Caki2 (cell line): ENCODE measurements at places on chromosomes 5 and 9.

DNA sequence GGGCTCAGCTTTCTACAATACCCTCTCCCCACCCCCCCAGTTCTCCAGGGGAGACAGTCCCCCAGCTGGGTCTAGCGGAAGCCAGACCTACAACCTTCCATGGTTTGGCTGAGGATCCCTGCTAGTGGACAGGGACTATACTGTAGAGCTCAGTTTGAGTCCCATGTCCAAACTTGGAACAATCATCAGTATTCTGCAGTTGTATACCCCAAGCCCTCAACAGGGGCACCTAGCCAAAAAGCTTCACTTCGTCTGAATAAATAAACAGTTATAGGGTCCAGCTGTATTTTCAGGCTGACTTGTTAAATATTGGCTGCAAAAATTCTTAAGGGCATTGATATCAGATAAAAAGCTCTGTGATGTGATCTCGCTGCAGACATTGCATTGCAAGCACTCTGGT is 15.4 kb upstream of the C9 start:
- DNase-seq = no peak

DNA sequence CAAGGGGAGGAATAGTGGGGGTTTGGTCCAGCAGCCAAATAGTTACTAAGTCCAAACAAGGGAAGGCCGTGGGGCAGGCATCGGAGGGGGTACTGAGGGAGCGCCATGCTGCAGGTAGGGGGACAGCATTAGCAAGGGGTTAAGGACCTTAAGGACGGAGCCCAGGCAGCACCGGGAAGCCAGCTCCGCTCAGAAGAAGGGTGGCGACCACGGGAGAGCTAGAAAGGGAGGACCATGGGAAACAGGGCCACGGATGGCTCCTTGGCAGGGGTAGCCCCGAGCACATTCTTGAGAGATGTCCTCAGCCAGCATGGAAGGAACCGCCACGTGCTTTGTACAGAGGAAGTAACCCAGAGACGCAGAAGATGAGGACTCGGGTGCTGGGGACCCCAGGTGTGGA is 76.2 kb upstream of the STXBP1 start:
- DNase-seq = no peak

GRCh38 chr9:127216888-127217217 is 47.7 kb upstream of the GARNL3 start:
- no peak for DNase-seq

DNA sequence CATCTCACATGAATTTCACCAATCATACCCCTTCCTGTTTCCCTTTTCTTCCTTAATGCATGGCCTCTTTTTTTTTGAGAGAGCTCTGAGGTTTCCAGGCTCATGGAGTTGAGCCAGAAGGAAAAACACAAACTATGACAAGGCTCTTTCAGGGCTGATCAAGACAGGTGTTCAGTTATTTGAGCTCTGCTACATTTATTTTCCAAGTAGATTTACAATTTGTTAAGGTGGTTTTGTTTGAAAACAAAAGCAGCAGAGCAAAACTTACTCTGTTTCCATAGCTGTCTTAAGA is 62.4 kb upstream of the IL7R start:
- no peak for DNase-seq

GRCh38 chr5:14750712-14751111 is 86.2 kb downstream of the OTULIN start:
- no peak for DNase-seq

DNA sequence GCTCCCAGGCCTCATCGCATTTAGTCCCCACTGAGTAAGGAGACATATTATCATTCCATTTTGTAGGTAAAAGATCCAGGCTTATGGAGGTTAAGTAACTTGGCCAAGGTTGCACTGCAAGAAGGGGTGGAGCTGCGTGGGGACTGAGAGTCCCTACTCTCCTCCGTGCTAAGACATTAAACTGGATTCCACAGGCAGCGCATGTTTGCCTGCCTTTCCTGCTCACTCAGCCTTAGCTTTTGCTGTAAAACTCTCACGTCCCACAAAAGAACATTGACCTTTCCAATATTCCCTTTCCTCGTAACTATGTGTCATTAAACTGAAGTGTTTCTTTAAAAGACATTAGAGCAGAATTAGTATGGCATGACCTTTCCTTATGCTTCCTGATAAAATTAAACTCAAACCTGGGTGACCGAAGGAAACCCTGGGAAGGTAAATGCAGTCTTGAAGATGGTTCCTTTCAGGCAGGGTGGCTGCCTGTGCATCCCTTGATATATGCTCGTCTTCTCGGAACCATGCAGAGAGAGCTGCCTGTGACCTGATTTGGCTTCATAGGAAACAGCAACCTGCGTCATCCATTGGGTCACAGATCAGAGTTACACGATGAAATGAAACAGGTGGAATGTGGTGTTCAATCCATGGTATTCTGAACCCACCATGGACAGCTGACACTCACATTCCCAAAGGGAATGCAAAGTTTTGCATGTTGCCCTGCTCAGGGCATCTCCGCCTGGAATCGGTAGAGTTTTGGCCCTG is 85.9 kb downstream of the TMEM252 start:
- DNase-seq = no peak

GRCh38 chr9:21672761-21673160 is 129.7 kb upstream of the MTAP start:
- no peak for DNase-seq

DNA sequence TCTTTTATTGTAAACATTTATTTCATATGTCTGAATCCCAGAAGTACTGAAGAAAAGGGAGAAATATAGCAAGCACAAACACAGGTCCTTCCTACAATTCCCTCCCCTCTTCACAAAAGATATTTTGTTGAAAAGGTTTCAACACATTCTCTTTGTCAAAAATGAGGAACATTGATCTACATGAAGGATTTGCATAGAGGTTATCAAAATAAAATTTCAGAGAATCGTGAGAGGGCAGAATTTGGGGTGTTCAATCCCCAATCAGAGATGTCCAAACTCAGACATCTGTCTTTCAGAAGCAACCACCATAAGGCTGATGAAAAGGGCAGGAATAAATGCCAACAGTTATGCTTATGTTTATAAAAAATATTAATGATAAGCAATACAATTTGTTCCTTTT is 69.2 kb downstream of the MARCHF3 start:
- no peak for DNase-seq

DNA sequence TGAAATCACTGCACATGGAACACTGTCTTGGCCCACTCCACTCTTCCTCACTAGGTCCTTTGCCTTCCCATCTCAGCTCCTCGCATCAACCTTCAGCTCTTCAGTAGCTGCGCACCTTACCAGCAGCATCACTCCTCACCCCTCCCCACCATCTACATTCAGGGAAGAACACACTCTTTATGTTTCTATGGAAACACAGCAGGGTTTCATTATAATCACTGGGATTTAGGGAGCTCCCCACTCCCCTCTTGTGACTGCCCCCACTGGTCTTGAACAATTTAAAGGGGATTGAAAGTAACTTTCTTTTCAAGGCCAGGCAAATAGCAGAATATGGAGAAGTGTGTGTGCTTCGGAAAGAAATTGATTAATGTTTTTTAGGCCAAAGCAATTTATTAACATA is 111.2 kb downstream of the INSYN2B start:
- no peak for DNase-seq

DNA sequence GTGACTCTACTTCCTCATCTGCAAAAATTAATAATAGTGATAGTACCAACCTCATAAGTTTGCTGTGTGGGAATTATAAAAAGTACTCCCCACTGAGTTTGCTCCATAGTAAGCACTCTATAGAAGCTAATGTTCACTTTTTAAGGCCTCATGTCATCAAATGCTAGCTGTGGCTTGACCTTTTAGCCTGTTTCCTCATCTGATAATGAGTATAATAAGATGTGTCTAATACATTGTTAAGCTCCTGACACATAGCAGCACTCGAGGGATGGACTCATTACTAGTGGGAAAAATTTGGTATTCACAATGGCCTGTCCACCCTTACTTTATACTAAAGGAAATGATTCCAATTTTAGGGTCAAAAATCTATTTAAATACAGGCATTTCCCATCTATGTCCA is 26.1 kb upstream of the CAST start:
- DNase-seq = no peak

GRCh38 chr9:3385871-3386270 is 139.9 kb downstream of the RFX3 start:
- no peak for DNase-seq
